AG08395 (cell line): ENCODE measurements at places on chromosomes 1 and 21.
A peak's percentile ranks its signal among the peaks of the same experiment; 100 is the strongest.

DNA sequence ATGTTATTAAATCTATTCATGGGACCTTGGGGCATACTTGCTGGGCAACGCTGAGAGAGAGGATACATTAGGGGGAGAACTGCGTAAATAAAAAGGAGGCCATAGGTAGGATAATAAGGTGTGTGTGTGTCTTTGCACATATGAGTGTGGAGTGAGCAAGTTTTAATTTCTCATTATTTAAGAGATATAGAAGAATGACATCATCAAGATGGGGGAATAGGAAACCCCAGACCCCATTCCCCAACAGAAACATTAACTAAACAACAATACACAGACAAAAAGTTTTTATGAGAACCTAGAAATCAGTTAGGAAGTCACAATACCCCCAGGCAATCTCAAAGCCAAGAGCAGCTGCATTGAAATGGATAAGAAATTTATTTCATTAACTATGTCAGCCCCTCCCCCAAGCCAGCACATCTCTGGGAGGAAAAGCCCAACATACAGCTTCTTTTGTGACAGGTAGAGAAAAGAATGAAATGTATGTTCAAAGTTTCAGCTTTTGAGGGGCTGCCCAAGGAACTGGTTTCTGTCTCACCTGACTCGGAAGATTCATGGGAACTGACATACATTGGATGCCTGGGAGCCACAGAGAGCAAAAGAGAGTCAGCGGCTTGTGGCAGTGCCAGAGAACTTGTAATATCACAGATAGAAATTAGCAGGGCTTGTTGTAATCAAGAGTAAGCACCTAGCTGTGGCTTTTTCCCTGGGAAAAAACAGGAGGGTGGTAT is 234.3 kb upstream of the NFIA start:
- no peak for DNase-seq

GRCh38 chr1:7252411-7253117 is 467.3 kb downstream of the CAMTA1 start:
- no peak for DNase-seq

GRCh38 chr21:44489962-44490361 is 34.7 kb downstream of the LRRC3 start:
- DNase-seq: no peak

DNA sequence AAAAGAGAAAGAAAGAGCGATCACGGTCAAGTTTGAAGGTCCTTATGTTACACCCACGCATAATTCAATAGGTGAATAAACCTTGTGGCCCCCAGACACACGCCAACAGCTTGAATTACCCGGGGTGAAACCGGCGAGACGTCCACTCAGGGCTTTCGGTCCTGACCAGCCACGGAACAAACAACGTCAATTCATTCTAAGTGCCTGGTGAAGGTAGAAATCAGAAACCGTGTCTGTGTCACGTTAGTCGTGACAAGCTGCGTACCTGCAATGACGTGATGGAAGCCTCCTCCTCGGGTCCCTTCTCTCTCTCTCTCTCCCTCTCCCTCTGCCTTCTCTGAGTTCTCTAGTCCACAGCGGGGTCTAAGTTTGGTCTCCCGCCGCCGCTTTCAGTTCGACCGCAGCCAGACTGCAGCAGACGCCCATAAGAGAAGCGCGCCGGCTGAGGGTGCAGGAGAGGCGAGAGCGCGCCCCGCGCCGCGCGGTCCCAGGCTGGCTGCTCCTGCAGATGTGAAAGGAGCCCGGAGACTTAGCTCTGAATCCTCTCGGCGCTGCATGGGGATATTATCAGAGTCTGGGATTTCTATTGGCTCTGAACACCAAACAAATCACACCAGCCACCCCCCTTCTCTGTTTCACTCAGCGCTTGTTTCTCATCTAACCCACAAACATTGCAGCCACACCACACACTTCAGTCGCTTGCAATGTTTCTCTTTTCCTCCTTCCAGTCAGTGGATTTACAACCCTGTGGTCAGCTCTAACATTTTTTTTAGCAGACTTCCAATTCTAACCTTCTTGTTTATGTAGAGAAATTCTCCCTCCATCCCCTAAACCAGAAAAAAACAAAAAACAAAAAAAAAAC is at the start of gene GREM2:
Gene GREM2, minus strand, starts transcription at position 537 of the 862 bp plus-strand sequence. CDS start 118,680 bp downstream, outside the sequence.
- peak; percentile 96 for DNase-seq

- DNase-seq: no peak
Observed at GRCh38 chr1:158102881-158103674, 77.6 kb upstream of the CD1D start.

DNA sequence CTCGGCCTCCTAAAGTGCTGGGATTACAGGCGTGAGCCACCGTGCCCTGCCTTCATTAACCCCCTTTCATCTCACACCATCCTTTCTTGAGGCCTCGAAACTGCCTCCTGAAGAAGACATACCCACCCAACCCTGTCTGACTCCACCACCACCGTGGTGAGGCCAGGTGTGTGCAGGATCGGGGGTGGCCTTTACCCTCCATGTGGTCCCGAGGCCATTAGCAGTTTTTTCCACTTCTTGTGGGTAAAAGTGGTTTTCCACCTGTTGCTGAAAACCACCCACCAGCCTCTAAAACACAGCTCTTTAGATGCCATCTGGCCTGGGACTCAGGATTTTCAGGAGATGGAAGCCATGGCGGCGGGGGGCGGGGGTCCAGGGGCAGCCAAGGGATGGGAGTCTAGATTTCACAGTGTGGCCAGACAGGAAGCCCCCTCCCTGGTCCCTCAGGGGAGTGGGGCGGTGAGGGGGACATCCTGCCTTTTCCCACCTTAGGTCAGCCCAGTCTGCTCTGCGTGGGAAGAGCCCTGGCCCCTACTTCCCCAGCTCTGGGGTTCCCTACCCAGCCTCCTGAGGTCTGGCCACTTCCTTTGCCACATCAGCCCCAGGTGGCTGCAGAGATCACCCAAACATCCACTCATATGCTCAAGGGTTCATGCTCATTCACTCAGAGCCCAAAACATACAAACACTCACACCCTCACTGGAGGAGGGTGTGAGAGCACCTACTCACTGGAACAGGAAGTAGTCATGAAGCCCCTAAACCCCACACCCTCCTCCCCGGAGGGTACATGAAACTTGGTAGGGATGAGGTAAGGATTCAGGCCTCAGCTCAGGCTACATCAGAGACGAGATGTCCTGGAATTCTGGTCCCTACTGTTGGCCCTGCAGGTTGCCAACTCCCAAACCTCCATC is 2.3 kb downstream of the FGR start:
- DNase-seq: no peak

DNA sequence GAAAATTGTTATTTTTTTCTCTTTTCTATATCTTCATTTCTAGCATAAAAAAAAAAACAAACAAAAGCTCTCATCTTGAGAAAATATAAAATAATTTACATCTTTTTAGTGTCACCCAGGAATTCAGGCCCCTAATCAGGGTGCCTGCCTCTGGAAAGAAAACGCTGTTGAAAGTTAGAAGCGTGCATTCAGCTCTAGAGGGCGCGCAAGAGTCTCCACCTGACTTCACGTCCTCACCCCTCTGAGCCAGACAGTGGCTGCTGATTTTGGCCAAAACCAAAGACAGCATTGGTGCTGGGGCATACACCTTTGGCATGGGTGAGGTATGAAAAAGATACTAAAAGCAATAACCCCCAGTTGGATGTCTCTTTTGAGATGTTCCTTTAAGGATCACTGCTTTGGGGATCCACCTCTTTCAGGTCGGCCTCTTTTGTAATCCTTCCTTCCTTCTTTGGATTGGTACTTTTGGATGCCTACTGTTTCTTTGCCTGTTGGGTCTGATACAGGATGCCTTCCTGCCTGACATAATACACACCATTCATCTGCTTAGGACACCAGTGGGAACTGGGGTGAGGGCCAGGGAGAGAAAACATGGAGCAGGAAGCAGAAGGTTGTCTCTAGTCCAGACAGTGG is 77.6 kb upstream of the CHRM3 start:
- DNase-seq: no peak

DNA sequence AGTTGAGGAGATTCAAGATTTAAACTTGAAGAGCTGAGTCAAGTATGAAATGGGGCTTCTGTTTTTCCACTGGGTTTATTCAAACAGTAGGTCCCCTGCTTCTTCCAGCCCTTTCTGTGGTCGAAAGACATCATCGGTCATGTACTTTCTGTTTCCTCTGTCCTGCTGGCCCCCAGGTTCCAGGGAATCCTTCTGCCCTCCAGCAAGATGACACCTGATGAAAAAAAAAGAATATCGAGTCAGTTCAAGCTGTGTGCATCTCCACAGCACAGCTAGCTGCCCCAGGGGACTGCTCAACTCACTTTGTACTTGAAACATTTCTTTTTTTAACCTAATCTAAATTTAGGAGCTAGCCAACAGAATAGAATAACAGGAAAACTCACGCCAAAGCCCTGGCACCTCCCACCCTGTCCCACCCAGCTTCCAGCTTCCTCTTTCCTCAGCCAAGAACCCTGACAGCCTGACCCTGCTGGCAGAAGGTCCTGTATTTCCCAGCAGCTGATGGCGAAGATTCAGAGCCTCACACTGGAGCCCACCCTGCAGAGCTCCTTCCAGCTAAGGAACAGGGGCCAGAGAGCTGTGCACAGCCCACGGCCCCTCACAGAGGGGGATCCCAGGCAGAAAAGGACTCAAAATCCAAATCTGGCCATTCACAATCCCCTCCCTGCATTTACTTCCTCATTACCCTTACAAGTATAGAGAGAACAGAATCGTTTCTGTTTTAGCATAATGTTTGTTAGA is 176.5 kb downstream of the PSMG1 start:
- no peak for DNase-seq

GRCh38 chr1:115306146-115306545 is 31.9 kb downstream of the NGF start:
- no peak for DNase-seq

- DNase-seq: peak; percentile 83
Observed at GRCh38 chr1:53172426-53173128, 24.0 kb upstream of the CPT2 start.

GRCh38 chr21:28938726-28939125 is 54.0 kb downstream of the LTN1 start:
- no peak for DNase-seq

GRCh38 chr1:4734791-4735190 is 80.4 kb downstream of the AJAP1 start:
- DNase-seq: no peak

DNA sequence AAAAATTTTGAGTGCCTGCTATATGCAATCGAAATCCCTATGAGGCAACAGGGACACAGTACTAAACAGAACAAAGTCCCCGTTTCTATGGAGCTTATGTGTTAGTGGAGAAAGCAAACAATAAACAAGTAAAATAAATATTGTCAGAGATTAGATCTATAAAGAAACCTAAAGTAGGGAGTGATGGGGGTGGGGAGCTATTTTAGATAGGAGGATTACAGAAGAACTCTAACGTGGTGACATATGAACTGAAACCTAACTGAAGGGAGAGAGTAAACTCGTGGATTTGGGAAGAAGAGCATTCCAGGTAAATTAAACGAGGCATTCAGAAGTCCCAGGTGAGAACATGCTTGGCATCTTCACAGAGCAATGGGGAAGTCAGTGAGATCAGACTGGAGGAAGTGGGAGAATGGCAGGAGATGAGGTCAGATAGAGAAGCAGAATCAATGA is 154.5 kb downstream of the DENND1B start:
- no peak for DNase-seq

GRCh38 chr1:31812158-31812829 is 3.5 kb downstream of the SPOCD1 start:
- DNase-seq: no peak

GRCh38 chr1:202216691-202217090 is 23.1 kb downstream of the LGR6 start:
- DNase-seq: no peak

DNA sequence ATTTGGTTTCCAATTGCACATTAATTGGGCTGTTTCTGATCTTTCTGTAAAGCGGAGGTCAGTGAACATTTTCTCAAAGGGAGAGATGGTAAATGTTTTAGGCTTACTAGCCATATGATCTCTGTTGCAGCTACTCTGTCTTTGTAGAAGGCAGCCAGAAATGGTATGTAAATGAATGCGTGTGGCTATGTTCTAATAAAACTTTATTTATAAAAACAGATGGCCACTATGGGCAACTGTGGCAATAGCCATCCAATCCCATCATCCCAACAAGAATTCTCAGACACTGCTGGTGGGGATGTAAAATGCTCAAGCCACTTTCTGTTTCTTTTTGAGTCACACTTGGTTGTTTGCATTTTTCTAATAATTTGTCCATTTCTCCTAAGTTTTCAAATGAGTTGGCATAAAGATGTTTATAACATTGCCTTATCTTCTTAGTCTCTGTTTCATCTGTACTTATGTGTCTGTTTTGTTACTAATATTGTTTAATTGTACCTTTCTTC is 448.8 kb upstream of the VAMP3 start:
- DNase-seq: no peak

DNA sequence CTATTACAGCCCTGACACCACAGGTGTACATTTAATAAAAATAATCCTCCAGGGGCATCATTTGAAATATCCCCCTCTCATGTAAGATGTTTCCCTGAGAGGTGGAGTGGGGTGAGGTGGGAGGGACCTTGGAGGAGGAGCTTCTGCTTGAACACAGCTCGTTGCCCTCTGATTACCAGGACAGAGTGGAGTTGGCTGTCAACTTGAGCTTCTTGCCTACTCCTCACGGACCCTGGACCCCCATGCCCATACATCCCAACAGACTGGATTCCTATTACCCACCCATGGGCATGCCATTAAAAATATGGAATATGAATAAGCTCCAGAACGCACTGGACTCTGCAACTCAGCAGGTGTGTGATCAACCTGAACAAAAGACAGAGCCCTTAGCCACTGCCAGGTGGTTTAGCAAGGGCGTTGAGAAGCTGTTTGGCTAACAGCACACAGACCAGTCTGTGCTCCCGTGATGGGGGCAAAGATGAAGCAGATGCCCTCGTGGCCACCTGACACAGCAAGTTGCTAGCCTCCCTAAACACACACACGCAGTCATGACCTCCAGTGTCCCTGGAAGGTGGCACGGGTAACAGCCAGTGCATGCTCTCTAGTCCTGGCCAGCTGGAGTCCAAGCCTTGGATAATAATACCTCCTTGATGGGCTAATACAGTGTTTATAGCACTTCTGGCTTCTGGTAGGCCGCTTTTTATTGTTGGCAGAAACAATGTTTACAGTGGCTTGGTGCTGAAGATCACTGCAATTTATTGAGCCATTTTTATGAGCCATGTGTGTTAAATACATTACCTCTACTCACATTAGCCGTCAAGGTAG is 155.0 kb downstream of the TOMM20 start:
- DNase-seq: no peak

GRCh38 chr1:31707711-31708110 is 3.9 kb upstream of the COL16A1 start:
- peak; percentile 58 for DNase-seq

- DNase-seq: no peak
Observed at GRCh38 chr1:217134857-217135568, 411.8 kb upstream of the ESRRG start.

GRCh38 chr1:228445843-228446650 is 29.4 kb upstream of the TRIM17 start:
- DNase-seq: peak; percentile 66

GRCh38 chr1:41293779-41294178 is 51.7 kb upstream of the SCMH1 start:
- DNase-seq: no peak

- no peak for DNase-seq
Observed at GRCh38 chr1:70315782-70316181, 38.7 kb downstream of the ANKRD13C start.
